Activated B cell treated with CpG ODN at 0.5 μM for 24 hours (primary cell): ENCODE measurements at places on chromosomes 6 and 20. TPM values are rescaled to one million over a fixed set of nuclear protein-coding genes. Genes with fewer than 3 reads are reported as not detected.

DNA sequence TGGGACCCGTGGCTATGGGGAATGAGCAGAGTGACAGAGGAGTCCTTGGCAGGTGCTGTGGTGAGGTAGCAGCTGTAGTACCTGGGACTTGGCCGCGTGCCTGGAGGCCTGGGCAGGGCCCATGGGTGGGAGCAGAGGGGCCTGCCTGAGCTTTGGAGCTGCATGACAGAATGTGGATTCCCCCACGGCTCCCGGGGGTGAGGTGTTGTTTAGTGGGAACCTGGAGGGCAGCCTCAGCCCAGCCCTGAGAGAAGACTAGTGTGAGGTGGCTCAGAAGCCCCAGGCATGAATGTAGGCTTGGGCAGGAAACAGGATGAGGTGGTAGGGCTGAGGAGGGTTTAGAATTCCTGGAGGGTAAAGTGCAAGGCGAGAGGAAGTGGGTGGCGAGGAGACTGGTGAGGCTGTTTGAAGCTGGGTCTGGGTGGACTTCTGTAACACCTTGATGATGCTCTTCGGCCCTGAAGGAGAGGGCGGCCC lies 86.5 kb upstream of the SCP2D1 start:
- H3K27me3 ChIP-seq, result no peaks in the 10 kb centered on the region
- no peak for DNase-seq
- H3K4me1 ChIP-seq, result peaks cover 42% of the 10 kb centered on the region
- no peak overlapping the region for H3K27ac ChIP-seq

- H3K36me3 ChIP-seq, result no peaks in the 10 kb centered on the region
- no peak for DNase-seq
- H3K27ac ChIP-seq, result no peak overlapping the region
These were observed 26.5 kb downstream of the CD109 start for GRCh38 chr6:73722318-73723060.

DNA sequence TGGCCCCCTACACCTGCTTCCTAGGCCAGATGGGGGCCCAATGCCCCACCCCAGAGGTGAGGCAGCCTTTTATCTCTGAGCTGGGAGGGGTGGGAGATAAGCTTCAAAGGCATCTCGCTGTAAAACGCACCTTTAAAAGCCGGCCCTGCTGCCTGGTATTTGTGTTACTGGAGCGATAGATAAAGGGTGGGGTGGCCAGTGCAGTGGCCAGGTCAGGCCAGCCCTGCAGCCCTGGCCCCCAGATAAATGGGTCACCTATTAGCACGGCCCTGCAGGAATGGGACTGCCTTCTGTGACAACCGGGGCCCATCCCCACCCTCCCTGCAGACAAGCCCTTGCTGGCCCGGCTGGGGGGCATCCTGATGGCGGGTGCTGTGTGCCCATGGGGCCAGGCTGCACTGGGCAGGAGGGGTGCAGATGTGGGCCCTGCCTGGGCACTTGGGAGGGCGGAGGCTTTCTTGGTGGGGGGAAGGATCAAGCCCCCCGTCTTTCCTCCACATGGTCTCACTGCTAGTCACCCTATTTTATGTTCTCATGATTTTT lies 3.0 kb upstream of the RBBP8NL start:
- H3K27ac ChIP-seq, result no peak overlapping the region
- H3K4me3 ChIP-seq, result no peak overlapping the region
- no peaks in the 10 kb centered on the region for H3K4me1 ChIP-seq
- no peaks in the 10 kb centered on the region for H3K36me3 ChIP-seq

- peaks cover 15% of the 10 kb centered on the region for H3K4me1 ChIP-seq
- H3K27ac ChIP-seq, result no peak overlapping the region
- peaks cover 5% of the 10 kb centered on the region for H3K36me3 ChIP-seq
- no peak overlapping the region for H3K4me3 ChIP-seq
These were observed 17.4 kb downstream of the HSPA12B start for GRCh38 chr20:3749689-3750531.

DNA sequence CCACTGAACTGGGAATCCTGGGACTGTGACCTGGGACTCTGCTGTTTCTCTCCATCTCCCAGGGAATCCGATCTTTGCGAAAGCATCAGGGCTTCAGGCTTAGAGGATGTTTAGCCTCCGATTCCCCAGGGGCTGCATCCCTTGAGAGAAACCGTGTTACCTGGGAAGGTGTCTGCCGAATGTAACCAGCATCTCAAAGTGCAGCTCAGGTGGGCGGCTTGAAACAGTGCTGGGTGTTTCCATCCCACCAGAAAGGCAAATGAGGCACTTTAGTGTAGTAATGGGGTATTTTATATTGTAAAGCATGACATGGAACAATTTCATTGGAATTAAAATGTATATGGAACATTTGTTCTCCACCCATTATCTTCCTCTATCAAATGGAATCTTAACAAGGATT lies 15.2 kb downstream of the CDH4 start:
- H3K36me3 ChIP-seq, result no peaks in the 10 kb centered on the region
- no peak overlapping the region for H3K4me3 ChIP-seq
- H3K4me1 ChIP-seq, result no peaks in the 10 kb centered on the region
- DNase-seq, result no peak
- H3K27me3 ChIP-seq, result no peaks in the 10 kb centered on the region
- no peak overlapping the region for H3K27ac ChIP-seq

Gene IYD
- total RNA-seq, result not detected in 2 replicates

DNA sequence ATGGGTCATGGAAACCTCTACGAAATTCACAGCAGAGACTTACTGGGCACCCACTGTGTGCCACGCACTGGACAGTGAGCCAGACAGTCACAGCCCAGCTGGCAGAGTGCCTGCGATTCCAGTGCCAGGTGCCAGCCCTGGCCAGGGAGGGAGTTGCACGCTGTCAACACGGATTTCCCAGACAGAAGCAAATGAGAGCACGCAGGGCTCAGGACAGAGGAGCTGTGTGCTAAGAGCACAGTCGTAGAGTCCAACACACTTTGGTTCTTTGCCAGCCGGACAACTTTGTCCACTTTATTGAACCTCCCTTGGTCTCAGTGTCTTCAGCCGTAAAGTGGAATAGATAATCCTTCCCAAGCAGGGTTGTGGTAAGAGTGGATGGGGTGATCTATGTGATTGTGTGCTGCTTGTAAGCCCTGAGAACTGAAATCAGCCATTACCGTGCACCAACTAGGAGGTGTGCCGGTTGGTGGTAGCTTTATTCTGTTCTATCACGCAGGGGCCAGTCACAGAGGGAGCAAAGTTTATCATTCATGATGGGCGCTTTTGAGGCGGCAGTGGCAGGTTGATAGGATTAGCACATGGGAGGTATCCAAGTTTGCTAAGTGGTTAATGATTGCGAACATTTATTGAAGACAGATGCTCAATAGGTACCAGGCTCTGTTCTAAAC lies 40.6 kb downstream of the SIRPA start:
- no peaks in the 10 kb centered on the region for H3K27me3 ChIP-seq
- peaks cover 21% of the 10 kb centered on the region for H3K36me3 ChIP-seq
- H3K27ac ChIP-seq, result no peak overlapping the region
- H3K4me3 ChIP-seq, result no peak overlapping the region
- no peaks in the 10 kb centered on the region for H3K4me1 ChIP-seq

DNA sequence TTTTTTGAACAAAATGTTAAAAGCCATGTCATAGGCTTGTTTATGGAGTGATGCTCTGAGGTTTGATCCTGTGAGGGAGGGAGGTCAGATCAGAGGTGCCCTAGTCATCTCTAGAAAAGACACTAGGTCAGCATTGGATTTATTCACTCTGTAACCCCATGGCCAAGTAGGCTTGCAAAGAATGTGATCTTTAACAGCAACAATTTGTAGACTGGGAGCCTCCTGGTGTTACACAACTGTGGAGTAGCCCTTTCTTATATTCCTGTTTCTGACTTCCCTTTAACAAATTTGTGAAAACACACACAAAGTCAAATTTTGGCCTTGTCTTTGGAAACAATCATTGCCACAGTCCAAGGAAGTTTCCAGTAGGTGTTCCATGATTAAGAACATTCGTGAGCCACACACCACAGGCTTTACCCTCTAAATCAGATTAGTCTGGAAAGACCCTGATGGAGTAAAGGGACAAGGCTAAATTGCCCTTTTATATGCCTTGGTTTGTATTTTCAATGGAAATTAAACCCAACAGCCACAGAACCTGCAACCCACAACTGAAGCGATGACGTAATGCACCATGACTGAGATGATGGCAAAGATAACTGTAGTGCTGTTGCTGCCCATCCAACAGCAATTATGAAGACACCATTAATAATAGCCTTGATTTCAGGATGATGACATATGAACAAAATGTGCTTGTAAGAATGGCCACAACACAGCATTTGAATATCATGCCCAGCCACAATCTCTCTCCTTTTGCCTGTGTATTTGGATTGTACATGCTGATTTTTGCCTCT lies 22.1 kb downstream of the SCP2D1 start:
- H3K36me3 ChIP-seq, result no peaks in the 10 kb centered on the region
- H3K27ac ChIP-seq, result no peak overlapping the region
- no peaks in the 10 kb centered on the region for H3K27me3 ChIP-seq
- no peaks in the 10 kb centered on the region for H3K4me1 ChIP-seq
- H3K4me3 ChIP-seq, result no peak overlapping the region

Gene TBX18
- total RNA-seq, result not detected in 2 replicates

DNA sequence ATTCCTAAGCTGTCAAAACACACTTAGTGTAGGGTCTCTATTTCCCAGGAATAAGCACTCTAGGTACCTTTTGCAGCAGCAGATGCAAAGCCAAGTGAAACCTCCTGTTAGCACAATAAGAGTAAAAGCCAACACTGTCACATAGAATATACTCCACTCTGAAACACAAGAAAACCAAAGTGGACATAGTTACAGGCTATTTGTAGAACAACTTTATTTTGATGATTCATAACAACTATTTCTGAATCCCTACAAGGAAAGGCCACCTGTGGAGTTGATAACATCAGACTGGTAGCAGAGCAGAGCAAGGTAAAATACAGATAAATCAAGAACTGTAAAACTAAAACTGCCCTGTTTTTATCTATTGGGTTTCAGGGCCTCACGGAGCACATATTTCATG lies 59.7 kb downstream of the ALDH5A1 start:
- no peak overlapping the region for H3K27ac ChIP-seq
- DNase-seq, result no peak
- H3K4me3 ChIP-seq, result no peak overlapping the region
- H3K36me3 ChIP-seq, result peaks cover 2% of the 10 kb centered on the region

- peaks cover 19% of the 10 kb centered on the region for H3K27me3 ChIP-seq
- DNase-seq, result no peak
- H3K36me3 ChIP-seq, result no peaks in the 10 kb centered on the region
- no peak overlapping the region for H3K27ac ChIP-seq
- no peaks in the 10 kb centered on the region for H3K4me1 ChIP-seq
These were observed 5.1 kb upstream of the EPB41L1 start for GRCh38 chr20:36149469-36149868.

- no peak overlapping the region for H3K4me3 ChIP-seq
- no peaks in the 10 kb centered on the region for H3K4me1 ChIP-seq
- no peak for DNase-seq
- H3K27me3 ChIP-seq, result peaks cover 14% of the 10 kb centered on the region
These were observed 34.3 kb upstream of the COL9A1 start for GRCh38 chr6:70336996-70337742.

Gene NRSN1
- total RNA-seq, result not detected in 2 replicates

- H3K36me3 ChIP-seq, result no peaks in the 10 kb centered on the region
- no peak overlapping the region for H3K27ac ChIP-seq
- H3K4me1 ChIP-seq, result no peaks in the 10 kb centered on the region
- no peak overlapping the region for H3K4me3 ChIP-seq
- no peaks in the 10 kb centered on the region for H3K27me3 ChIP-seq
These were observed 116.8 kb downstream of the TFAP2B start for GRCh38 chr6:50935442-50935841.

Gene C20orf202
- not detected in 2 replicates for total RNA-seq

DNA sequence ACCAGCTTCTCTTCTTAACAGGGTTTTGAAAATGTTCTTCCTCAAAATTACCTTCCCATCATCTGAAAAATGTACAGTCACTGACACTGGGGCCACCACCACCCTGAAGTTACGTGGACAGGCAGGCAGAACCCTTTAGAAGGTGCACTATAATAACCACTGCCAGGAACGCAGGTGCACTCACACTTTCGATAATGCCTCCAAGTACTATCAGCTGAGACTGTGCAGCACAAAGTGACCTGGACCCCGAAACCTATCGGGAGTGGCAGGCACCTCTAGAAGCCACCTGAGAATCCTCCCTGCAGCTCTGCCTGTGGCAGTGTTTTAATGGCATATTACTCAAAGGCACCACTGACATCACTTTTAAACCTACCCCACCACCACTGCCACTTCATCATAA lies 66.4 kb downstream of the TRERF1 start:
- no peak for DNase-seq
- H3K27ac ChIP-seq, result no peak overlapping the region
- H3K4me3 ChIP-seq, result no peak overlapping the region
- no peaks in the 10 kb centered on the region for H3K36me3 ChIP-seq

Gene BNIP5
- total RNA-seq, result 0.10 and 0.11 TPM in 2 replicates

GRCh38 chr20:43681991-43682410 lies 15.1 kb downstream of the MYBL2 start:
- DNase-seq, result peak; percentile 65
- H3K4me3 ChIP-seq, result peak overlapping the region; percentile 73
- peaks cover 43% of the 10 kb centered on the region for H3K36me3 ChIP-seq
- H3K27ac ChIP-seq, result peak overlapping the region; percentile 97
- peaks cover 61% of the 10 kb centered on the region for H3K4me1 ChIP-seq
- H3K27me3 ChIP-seq, result no peaks in the 10 kb centered on the region

GRCh38 chr6:101453221-101453620 lies 59.7 kb downstream of the GRIK2 start:
- no peaks in the 10 kb centered on the region for H3K4me1 ChIP-seq
- no peak overlapping the region for H3K27ac ChIP-seq
- H3K36me3 ChIP-seq, result no peaks in the 10 kb centered on the region
- DNase-seq, result no peak
- H3K27me3 ChIP-seq, result no peaks in the 10 kb centered on the region
- H3K4me3 ChIP-seq, result no peak overlapping the region

- H3K4me3 ChIP-seq, result no peak overlapping the region
- peaks cover 4% of the 10 kb centered on the region for H3K36me3 ChIP-seq
- peaks cover under 1% of the 10 kb centered on the region for H3K27me3 ChIP-seq
- DNase-seq, result no peak
- H3K4me1 ChIP-seq, result no peaks in the 10 kb centered on the region
- H3K27ac ChIP-seq, result no peak overlapping the region
These were observed 22.7 kb upstream of the KIF25 start for GRCh38 chr6:167974640-167975344.

DNA sequence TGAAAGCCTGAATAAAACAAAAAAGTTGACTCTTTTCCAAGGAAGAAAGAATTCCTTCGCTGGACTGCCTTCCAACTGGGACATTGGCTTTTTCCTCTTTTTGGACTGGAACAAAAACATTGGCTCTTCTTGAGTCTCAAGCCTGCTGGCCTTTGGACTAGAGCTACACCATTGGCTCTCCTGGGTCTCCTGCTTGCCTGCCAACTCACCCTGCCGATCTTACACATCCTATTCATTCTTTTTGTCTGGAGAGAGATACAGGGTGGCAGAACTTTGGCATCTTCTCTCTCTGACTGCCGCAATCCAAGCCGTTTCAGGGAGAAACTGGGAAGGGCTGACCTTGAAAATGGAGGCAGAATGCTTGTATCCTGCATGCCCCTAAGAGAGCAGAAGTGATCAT lies 20.2 kb downstream of the DDO start:
- H3K4me3 ChIP-seq, result no peak overlapping the region
- no peaks in the 10 kb centered on the region for H3K27me3 ChIP-seq
- H3K27ac ChIP-seq, result no peak overlapping the region
- no peaks in the 10 kb centered on the region for H3K4me1 ChIP-seq

- no peak overlapping the region for H3K4me3 ChIP-seq
- DNase-seq, result no peak
- H3K36me3 ChIP-seq, result no peaks in the 10 kb centered on the region
These were observed 54.9 kb upstream of the PDE10A start for GRCh38 chr6:165717732-165718465.
